Stimulated activated CD4-positive, alpha-beta T cell treated with anti-CD3 and anti-CD28 coated beads, TNF-alpha, amount 100 ng/mL, for 24 hours (primary cell): ENCODE measurements at places on chromosomes 1 and 21.

DNA sequence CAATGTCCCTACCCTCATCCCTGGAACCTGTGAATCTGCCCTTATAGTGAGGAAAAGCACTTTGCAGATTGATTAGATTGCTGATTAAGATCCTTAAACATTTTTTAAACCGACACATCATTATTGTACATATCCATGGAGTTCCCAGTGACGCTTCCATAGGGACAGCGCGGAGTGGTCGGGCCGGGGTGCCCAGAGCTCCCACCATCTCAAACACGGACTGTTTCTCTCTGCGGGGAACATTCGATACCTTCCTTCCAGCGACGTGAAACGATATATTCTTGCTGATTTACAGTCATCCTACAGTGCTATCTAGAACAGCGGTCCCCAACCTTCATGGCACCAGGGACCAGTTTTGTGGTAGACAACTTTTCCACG is 4.0 kb downstream of the KRTAP10-12 start:
- no peak for DNase-seq

GRCh38 chr1:109617291-109617801 is 2.1 kb downstream of the GNAT2 start:
- no peak for DNase-seq

- no peak for DNase-seq
Measured at GRCh38 chr21:43723648-43724047, 4.7 kb downstream of the PDXK start.

GRCh38 chr1:205488074-205488723 is 16.3 kb upstream of the CDK18 start:
- no peak for DNase-seq

GRCh38 chr1:91883470-91883869 is 2.5 kb downstream of the TGFBR3 start:
- no peak for DNase-seq

DNA sequence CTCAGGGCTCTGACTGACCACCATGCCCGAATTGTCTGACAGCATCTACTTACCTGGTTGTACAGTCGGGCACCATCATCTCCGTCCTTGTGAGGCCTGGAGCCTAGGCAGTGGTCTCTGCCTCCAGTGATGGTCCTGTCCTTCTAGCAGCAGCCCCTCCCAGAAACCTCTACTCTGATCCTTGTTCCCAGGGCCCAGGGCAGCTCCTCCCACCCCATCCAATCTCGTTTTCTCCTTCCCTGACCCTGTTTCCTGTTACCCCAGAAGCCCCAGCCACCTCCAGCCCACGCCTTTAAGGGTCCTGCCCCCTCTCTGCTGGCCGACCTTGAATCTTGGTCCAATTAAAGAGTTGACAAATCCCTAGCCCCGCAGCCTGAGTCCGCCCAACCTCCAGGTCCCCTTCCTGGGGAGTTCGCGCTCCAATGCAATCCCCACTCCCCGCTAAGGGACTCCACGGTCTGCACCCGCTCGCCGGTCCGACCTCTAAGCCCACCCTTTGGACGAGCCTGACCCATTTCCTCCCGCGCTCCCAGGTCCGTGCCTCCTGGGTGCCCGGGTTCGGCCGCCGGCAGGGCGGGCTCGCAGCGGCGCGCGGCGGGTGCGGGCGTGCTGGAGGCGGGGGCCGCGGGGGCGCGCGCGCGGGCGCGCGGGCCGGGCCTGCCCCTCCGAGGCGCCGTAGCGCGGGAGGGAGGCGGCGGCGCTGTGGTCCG is at the start of gene B4GALT2:
TSS of gene B4GALT2 (plus strand) at position 660 of the 710 bp plus-strand sequence. CDS start 1,951 bp downstream, outside the sequence.
- DNase-seq = no peak

DNA sequence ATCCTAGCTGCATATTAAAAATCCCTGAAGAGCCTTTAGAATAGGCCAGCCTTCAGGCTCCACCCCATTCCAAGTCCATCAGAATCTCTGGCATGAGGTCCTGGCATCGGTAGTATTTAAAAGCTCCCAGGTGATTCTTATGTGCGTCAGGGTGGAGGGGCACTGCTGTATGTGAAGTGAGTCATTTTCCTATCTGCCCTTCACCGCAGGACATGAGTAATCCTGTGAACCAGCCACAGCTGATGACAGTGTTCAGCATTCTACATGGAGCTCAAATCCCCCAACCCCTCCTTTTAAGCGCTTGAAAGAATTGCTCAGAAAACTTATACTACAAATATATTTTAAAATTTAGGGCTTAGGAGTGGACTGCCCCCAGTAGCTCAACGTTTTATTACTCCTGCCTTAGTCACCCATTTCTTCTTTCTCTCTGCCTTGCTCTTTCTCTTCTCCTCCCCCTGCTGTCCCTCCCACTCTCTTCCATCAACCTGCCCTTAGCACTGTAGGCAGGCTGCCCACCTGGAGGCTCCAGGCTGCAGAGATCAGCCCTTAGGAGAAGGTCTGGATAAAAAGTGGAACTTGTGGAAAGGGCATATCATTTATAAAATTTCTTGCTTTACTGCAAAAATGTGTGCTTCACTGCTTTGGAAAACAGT is 73.8 kb upstream of the ZNF281 start:
- peak; percentile 65 for DNase-seq

GRCh38 chr1:181583598-181583997 is 100.3 kb downstream of the CACNA1E start:
- no peak for DNase-seq

- DNase-seq = no peak
Measured at GRCh38 chr1:42463921-42464320, 835 bp downstream of the CCDC30 start.

DNA sequence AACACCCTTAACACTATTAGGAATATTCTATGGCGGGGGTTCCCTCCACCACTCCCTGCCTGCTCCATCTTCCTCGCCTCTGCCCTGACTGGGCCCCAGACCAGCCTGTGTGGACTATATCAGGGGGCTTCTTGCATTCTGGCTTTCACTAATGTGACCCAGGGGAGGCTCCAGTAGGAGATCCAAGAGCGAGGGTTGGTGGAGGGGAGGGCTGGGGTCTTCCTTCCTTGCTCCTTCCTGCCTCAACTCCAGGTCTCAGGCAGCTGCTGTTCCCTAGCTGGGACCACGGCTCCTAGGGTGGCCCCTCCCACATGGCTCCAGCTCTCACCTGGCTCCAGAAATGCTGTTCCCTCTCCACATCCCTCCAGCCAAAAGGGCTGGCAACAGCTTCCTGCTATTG is 257.4 kb downstream of the MATN1 start:
- DNase-seq = no peak

- DNase-seq = no peak
Measured at GRCh38 chr1:107432108-107432507, 291.3 kb downstream of the NTNG1 start.

DNA sequence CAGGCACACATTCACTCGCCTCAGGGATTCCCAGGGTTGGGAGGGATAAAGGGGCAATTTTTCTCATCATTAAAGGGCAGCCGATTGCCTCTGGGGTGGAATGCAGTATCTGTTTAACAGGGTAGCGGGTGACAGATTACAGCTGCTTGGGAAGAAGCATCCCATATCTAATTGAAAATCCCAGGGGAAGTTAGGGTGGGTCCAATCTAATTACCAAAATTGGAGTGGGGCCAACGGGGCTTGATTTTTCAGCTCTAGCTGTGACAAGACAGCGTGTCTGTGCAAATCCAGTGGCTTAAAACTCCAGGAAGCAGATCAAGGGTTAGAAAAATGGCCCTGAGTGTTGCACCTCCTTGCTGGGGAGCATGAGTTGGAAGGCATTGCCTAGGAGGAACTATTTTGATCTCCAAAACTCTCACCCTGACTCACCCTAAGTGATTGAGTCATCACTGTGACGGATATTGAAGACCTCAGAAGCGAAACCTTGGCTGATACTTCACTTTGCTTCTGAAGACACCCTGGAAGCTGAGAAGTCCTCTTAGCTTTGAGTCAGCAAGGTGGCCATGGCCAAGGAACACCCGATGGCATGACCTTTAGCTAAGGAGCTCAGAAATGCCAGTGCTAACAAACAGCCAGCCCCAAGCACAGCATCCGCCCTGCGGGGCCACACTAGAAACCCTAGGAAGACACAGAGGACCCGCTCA is 46.0 kb downstream of the GRHL3 start:
- DNase-seq = no peak

DNA sequence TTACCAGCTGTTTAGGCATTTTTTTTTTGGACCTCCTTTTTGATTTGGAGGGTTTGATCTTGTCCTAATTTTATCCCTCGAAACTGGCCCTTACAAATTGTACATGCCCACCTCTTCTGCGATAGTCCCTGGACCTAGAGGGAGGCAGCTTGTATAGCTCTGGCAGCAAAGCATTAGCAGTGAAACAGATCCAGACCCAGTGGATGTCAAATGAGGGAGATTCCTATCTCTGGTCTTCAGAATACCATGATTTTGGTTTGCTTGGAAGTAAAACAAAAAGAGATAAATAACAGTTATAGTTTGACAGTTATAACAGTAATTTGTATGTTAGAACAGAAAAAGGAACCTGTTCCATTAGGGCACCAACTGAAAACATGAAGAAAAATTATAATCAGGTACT is 123.6 kb downstream of the MIS18A start:
- DNase-seq = no peak

- DNase-seq = no peak
Measured at GRCh38 chr1:1602968-1603506, 3.1 kb upstream of the FNDC10 start.

- DNase-seq = no peak
Measured at GRCh38 chr1:83497563-83497962, 501.4 kb downstream of the TTLL7 start.

GRCh38 chr1:109582021-109582420 is 33.6 kb downstream of the GNAI3 start:
- no peak for DNase-seq

GRCh38 chr1:53862507-53862906 is 24.4 kb upstream of the NDC1 start:
- DNase-seq = no peak

DNA sequence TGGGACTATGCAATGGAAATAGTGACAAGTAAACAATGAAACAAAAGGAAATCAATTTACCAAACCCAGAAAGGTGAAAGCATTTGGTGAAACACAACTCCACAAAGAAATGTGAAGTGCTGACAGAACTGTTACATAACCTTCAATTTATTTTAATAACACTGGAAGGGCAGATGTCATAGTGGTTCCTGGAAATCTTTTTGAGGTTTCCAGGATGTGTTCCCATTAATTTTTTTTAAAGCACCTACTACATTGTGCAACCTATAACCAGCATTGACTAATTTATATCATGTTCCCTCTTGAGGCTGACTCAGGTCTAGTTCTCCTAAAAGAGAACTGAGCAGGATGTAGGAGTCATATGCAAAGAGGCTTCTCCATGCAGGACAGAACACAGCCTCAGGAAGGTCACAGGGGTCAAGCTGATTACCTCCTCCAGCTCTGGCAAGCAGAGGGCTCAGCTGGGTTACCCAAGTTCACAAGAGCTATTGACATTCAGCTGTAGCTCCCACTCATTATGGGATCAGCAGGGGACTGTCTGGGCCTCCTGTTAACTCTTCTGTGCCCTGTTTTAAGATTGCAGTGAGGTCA is 157.1 kb upstream of the NRIP1 start:
- no peak for DNase-seq

DNA sequence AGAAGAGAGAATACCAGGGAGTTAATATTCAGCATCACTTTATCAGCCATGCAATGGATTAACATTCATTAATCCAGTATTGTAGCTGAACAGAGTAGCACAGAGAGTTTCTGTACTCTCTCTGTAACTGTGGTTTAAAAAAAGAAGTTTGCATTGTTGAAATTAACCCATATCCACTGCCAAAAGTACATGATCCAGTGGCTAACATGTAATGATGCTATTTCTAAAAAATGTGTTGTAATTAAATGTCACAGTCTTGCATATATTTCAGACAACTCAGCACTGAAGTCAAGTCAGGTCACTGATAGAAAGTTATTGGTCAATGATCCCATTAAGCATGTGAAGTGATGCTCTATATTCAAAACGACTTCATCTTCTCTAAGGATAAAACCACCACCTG is 141.3 kb downstream of the NRIP1 start:
- no peak for DNase-seq

DNA sequence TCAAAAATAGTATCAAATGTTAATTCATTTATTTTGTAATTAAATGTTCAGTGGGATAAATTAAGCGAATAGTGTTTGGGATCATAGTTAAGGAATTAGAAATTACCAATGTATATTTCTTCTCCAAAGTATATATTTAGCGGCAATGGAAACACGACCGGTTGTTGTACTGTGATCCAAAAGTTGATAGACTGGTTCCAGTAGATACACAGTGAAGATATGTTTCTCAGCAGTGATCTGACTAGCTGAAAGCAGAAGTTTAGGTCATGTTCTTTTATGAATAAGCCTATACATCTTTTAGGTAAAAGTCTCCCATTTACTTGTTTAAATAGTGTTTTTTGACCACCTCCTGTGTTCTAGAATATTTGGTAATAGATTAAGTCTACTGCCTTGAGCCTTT is 8.8 kb downstream of the USP16 start:
- DNase-seq = no peak

DNA sequence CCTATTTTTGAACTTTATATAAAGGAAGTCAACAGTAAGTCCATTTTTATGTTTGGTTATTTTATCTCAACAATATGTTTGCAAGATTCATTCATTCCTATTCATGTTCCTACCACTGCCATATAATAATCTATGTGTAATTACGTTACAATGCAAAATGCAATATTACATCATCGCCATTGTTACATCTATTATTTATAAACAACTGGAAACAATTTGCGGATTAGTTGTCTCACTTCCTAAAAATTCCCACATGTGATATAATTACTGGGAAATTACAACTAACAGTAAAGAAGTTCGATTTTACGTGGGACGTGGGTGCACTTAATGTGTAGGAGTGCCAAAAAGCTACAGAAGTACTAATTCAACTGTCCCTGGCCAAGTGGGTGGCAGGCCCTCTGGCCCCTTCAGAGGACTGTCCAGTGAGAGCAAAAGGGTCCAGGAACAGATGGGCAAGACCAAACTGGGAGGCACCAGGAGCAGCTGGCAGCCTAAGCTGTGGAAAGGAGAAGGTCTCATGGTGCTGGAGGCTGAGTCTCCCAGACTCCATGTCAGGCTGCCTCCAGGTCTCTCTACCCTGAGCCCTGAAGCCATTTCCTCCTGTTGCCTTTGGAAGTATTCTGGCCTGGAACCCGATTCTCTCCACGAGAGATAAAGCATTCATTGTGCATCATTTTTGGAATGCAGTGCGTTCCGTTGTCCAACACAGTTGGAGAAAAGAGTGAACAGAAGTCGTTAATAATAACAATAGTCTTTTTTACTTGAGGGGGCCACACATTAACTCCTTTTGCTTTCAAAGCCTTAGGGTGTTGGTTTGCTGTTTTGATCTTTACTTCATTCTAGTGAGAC is 42.9 kb downstream of the TNNT2 start:
- no peak for DNase-seq

- no peak for DNase-seq
Measured at GRCh38 chr1:220943319-220943996, 64.2 kb downstream of the HLX start.

DNA sequence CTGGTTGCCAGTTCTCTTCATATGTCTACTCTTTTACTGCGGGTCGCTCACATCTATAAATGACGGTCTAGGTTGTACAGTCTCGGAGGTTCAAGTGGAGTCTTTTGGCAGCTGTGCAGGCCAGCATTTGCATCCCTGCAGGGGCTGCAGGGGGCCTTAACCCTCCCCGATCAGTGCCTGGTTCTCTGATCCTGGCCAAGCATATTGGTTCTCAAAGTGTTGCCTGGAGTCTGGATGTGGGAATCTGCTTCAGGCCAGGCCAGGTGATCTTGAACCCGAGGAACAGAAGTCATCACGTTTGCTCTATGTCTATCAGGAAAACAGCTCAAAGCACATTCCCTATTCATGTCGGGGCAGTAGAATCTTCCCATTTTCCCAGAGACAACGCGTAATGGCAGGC is 21.8 kb downstream of the B3GALT5 start:
- DNase-seq = no peak
